Hindlimb muscle (tissue), 1 donor: ENCODE measurements at places on chromosomes 3 and 15.

DNA sequence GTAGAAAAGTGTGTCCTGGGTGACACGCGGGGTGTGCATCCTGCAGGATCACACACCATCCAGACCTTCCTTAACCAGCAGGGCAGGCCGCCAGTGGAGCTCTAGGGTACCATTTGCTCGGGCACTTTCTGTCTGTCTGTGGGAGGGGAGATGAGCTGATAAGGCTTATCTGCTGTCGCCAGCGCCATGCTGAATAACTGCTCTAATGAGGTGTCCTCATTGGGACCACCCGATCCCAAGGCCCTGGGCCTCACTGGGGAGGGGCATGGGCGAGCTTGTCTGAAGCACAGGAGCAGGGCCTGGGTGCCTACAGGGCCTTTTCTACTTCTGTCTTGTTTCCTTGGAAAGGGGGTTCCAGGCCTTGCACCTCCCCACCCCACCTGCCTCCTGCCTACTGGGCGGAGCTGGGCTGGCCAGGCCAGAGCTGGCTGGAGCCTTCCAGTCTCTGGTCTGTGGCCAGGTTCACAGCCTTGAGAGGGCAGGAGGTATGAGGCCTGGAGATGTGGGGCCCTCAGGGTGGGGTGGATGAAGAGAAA lies 2.5 kb upstream of the GATA2 start:
- DNase-seq, result no peak

DNA sequence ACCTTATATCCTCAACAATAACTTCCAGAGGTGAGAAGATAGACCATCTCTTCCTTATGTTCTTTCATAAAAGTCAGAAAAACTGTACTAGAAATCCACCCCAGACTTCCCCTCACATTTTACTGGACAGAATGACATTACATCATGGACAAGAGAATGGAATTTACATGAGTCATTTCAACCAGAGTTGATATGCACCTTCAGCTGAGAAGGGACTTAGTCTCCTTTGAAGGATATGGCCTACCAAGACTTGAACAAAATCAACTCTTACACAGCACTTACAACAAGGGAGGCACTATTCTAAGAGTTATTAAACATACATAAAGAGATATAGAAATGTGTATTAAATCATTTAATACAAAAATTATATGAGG lies 380.0 kb upstream of the DPH6 start:
- no peak for DNase-seq

GRCh38 chr15:51192521-51193280 lies 98.0 kb upstream of the TNFAIP8L3 start:
- DNase-seq, result peak; percentile 84

DNA sequence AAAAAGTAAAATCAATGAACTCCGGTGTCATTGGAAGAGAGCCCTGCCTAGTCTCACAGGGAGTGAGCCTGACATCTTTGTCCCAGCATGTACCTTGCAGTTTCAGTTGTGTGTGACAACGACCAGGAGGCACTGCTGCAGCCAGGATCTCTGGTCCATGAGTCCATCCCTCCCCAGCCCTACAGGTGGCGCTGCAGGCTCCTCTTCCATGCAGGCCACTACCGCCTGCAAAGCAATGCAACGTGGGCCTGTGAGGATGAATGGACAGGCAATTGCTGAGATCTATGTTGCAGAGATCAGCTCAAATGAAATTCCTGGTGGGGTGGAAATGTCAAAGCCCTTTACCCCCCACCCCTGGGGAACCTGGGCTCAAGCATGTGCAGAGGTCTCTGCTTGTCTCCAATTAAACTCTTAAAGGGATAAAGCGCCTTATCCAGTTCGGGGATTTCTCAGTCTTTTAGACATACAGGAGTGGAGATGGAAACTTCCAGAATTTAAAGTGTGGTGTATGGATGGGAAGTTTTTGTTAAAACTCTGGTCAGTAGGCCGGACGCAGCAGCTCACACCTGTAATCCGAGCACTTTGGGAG lies 35.8 kb downstream of the TKT start:
- peak; percentile 56 for DNase-seq

DNA sequence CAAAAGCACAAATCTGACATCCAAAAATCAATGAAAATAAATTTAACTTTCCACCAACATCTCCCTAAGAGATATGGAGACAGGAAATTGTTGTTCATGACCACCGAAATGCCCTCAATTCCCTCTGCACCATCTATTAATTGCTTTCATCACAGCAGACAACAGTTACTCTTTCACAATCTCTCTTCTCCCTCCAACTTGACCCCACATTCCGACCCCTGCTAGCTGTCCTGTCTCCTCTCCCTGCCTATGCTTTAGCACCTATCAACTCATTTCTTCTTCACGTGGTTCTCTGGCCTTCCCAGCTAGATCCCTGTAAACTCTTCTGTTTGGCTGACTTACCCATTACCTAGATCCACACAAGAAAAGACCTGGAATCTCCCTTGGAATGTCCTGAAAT lies 173.9 kb upstream of the ADAMTS9 start:
- no peak for DNase-seq

GRCh38 chr15:90902040-90902839 lies 862 bp upstream of the MAN2A2 start:
- DNase-seq, result peak; percentile 86

DNA sequence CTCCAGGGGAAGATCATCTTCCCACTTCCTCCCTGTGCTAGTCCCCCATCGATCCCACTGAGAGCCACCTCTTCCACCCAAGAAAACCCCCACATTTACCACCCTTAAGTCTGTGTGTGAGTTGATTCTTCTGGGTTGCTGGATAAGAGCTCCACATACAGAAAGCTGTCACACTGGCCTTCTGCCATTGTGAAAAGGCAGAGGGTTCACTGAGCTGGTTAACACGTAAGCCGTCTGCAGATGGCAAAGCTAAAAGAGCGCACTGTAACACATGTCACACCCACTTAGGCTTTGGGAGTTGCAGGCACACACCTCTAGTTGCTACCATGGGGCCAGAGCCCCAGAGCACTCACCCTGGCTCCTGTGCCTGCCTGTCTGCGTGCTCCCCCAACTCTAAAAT lies 309.8 kb upstream of the LRRC3B start:
- DNase-seq, result no peak

DNA sequence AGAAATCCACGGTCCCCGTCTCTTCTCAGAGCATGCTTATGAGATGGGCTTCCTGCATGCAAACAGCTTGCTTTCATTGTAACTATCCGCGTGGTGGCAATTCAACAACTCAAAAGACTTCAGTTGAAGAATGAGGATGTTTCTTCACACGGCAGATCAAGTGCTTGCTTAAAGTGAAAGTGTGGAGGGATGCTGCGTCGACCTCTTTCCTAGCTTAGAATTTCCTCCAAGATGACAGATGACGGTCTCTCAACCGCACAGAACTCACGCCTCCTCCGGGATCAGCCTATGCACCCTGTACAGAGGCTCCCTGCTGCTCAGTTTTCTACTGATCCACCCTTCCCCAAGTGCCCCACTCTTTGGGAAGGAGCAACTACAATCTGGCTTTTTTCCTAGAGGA lies 47.8 kb downstream of the PCSK6 start:
- no peak for DNase-seq

DNA sequence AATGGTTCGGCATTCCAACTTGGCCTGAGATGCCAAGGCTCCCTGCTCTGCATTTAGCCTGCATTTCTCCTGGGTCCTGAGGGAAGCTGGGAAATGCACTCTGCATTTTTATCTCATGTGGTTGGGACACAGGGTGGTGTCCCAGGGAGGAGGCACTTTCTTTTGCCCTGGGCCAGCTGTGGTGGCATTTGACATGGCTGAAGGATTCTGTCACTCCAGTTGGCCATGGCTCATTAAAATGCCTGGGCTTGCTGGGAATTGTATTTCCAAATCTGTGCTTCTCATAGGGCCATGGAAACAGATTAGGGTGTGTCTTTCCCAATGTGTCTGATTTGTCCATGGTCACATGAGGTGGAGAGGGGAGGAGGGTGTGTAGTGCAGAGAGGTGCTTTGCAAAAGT lies 128.3 kb upstream of the RGMA start:
- no peak for DNase-seq

DNA sequence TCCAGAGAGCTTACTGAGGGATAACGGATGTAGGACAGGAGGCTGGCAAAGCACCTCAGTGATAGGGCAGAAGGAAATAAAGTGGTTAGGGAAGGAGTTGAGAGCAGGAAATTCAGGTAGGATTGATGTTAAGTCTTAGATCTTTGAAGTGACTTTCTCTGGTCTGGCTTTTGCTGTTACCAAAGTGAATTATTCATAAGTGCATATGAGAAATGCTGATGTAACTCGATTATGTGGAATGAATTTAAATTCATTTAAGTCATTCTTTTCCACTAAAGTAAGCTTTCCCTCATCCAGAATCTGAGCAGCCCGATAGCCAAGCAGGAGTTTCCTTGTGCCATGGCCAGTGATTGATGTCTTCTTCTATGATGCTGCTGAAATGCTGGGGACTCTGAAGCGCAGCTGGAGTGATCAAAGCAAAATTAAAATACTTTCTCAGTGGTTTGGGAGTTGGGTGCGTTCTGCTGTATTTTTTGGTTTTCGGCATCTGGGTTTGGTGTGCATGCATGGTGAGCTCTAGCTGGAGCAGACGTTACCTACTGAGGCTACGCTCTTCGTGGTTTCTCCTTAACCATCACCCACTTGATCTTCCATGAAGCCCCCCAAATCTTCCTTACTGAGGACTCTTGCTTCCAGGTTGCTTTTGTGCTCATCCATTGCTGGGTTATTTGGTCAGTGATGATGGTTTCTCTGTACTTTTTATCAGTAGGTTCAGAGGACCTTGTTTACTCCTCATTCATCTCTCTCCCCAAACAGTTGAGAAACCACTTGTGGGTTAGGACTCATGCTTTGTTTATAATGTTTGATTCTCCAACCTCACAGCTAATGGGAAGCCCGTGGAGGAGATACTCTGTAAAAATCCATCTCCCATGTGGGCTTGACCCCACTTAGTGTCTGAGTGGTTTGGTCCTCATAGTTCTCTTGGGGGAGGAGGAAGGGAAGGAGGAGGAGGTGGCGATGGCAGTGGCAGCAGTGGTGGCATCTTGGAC lies 72.5 kb downstream of the IGF1R start:
- no peak for DNase-seq

DNA sequence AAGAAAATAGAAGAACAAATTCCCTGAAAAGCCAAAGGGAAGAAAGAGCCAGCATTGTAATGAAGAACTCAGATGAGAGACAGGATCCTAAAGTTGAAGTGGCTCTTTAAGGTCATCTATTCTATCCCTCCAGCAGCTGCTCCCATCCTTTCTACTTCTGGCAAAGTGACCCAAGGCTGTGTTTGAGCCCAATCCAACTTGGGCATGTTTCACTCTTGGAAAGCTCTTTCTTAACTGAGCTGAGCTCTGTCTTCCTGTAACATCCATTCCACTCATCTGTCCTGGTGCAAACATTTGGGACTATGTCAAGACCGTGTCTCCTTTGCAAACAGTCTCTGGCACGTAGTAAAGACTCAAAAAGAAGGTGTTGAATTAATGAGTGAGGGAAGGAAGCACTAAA lies 298.1 kb upstream of the IGF1R start:
- DNase-seq, result peak; percentile 18

GRCh38 chr3:157442729-157443128 lies 6.1 kb downstream of the PTX3 start:
- no peak for DNase-seq

- no peak for DNase-seq
Measured at GRCh38 chr15:70611286-70611685, 152.1 kb downstream of the UACA start.

DNA sequence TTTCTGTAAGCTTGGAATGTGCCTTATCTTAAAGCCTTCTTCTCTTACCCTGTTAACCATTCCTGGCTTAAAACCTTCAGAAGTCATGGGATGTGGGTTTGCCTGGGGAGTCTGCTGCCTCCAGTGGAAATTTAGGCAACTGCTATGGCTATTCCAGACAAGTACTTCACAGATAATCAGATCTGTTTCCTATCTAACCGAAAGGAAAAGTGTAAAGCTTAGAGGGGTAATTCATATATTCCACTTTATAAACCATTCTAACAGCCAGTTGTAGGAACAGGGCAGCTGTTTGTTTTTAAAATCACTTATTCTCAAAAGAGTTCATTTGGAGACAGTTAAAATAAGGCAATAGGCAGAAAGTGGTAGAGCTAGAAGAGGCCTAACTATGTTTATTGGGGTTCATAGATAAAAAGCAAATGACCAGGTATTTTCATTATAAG lies 219.9 kb downstream of the TCF12 start:
- DNase-seq, result no peak

- DNase-seq, result no peak
Measured at GRCh38 chr3:78221300-78221699, 1181.4 kb downstream of the ROBO2 start.

DNA sequence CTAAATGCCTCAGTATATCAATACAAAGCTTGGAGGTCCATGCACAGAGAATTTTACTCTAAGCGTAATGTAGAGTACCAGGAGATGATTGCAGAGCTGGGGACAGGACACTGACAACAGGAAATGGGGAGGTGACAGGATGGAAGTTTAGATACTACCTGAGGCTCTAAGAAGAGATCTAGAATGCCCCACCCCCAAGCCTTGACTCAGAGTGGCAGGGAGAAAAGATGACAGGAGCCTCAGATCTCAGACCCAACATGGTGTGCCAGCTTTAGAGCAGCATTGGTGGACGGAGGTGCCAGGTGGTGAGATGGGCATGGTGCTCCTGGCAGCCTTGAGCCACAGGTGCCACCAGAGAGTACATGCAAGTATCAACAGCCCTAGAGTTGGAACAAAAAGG lies 62.5 kb downstream of the LYZL4 start:
- no peak for DNase-seq

DNA sequence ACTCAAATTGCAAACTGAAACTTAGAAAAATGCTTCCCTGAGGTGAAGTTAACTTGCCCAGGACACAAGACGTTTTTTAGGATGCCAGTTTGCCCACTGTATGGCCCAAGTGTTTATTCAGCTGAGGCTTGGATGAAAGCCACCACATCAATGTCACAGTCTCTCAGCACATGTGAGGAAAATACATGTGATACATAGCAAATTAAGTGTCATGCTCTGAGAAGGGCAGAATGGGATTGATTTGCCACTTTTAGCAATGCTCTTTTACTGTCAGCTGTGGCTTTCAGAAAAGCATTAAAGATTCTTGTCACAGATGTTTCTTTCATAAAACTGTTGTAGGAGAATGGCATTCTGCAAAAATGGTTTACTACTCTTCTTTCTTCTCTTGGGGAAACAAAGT lies 165.5 kb downstream of the ZIC1 start:
- DNase-seq, result peak; percentile 10

GRCh38 chr15:64048781-64049460 lies 2.6 kb upstream of the DAPK2 start:
- DNase-seq, result no peak

DNA sequence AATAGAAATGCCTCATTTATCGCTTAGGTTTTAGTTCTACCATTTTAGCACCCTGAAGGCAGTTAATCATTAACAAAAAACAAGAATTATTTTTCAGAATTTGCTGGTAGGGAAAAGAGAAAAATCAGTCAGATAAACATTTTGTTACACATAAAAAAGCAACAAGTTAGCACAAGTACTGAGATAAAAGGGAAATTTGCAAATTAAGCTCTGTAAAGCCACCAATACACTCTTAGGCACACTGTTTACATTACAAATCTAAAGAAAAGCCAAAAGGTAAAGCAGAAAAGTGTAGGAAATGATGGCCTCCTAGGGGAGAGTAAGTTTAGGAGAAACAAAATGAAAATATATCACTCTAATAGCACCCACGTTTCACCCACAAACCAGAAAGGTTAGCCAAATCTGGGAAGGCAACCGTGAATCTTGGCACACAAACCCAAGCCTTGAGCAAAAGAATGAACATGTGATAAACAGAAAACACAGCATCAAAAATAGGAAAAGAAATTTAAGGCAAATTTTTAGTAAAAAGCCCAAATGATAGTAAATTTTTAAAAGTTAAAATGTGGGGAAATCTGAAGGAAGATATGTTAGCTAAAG lies 1.6 kb upstream of the SATB1 start:
- DNase-seq, result no peak

GRCh38 chr15:85406916-85407315 lies 26.5 kb downstream of the AKAP13 start:
- no peak for DNase-seq
